Transverse colon (tissue), 4 donors: ENCODE measurements at places on chromosomes 3 and 15.
A peak's percentile ranks its signal among the peaks of the same experiment; 100 is the strongest.

- DNase-seq, result no peak
These were observed 68.1 kb upstream of the PFN2 start for GRCh38 chr3:150038830-150039229.

- no peak for DNase-seq
These were observed 280.7 kb upstream of the TLE3 start for GRCh38 chr15:70378126-70379031.

DNA sequence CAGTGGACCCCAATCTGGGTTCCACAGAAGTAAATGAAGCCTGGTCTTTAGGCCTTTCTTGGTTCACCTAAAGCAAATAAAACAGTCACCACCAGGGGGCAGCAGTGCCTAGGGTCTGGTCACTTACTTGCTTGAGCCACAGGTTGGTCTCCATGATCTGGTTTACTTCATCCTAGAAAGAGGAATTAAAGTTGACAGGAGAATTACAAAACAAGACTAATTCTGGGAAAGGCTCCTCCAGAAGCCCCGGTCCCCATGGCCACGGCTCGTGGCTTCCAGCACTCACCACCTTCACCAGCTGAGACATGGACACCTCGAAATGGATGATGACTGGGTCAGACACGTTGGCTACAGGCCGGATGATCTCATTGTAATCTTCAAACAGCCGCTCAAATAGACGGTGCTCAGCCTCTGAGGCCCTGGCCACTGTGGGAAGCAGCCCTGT is 2.3 kb downstream of the CHRNA3 start:
- DNase-seq, result peak; percentile 89

GRCh38 chr3:124916837-124917409 is 17.6 kb downstream of the MUC13 start:
- no peak for DNase-seq

GRCh38 chr3:187906920-187907319 is 161.7 kb upstream of the BCL6 start:
- DNase-seq, result no peak

GRCh38 chr3:171556574-171557145 is 96.5 kb upstream of the TNIK start:
- no peak for DNase-seq

- DNase-seq, result no peak
These were observed 9.7 kb upstream of the SLC28A2 start for GRCh38 chr15:45242289-45242688.

GRCh38 chr3:172106037-172106954 is 66.9 kb downstream of the FNDC3B start:
- DNase-seq, result no peak

- DNase-seq, result peak; percentile 74
These were observed 187.9 kb downstream of the OPA1 start for GRCh38 chr3:193780810-193781478.

GRCh38 chr3:104635872-104636580 is 730.7 kb upstream of the ALCAM start:
- no peak for DNase-seq

GRCh38 chr3:193572426-193572908 is 17.8 kb upstream of the ATP13A4 start:
- DNase-seq, result peak; percentile 58

- DNase-seq, result peak; percentile 45
These were observed 18.5 kb downstream of the SNUPN start for GRCh38 chr15:75606711-75607699.

DNA sequence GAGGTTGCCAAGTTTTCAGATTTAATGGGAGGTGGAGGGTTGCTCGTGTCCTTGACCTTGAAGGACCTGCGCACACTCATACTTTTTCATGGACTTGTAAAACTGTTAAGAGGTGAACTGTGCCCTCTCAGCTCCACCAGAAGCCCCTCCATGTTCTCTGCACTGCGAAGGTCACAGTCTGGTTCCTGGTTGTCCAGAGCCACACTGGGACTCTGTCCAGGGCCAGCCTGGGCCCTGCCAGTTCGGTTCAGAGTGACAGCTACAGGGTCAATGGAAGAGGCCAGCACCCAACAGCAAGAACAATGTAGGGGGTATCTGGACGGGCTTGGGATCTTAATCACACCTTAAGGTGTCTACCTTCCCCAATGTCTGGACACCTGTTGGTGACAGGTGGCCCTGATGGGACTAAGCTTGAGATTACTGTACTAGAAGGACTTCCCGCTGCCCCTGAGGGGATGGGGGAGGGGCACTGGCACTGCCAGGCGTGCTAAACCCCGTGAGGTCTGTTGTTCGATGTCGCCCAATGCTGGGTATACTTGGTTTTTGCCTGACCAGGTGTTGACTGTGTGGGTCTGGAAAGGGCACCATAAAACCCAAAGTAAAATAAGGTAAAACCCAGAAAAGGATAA is 34.7 kb downstream of the GRK7 start:
- DNase-seq, result no peak

DNA sequence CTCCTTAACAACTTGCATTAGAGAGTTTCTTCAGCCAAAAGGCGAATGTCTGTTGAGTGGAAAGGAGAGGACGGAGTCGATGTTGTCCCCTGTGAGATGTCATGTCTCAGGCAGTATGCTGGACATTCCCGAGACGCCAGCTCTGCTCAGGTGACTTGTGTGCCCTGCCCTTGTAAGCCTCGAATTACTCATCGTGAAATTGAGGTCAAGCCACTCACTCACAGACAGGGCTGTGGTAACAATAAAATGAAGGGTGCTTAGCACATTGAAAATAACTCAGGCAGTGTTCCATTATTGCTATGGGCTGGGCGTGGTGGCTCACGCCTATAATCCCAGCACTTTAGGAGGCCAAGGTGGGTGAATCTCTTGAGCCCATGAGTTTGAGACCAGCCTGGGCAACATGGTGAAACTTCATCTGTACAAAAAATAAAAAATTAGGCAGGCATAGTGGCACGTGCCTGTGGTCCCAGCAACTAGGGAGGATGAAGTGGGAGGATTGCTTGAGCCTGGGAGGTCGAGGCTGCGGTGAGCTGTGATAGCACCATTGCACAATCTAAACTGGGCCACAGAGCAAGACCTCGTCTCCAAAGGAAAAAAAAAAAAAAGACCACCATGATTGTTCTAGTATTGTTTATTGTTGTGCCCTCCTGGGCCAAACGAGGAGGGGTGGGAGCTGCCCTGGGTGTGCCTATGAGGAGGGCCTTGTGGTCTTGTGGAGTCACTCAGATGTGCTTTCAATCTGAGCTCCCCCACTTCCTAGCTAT is 214.4 kb downstream of the THSD4 start:
- DNase-seq, result peak; percentile 75

GRCh38 chr3:170679190-170679589 is 93.3 kb upstream of the SLC7A14 start:
- no peak for DNase-seq

DNA sequence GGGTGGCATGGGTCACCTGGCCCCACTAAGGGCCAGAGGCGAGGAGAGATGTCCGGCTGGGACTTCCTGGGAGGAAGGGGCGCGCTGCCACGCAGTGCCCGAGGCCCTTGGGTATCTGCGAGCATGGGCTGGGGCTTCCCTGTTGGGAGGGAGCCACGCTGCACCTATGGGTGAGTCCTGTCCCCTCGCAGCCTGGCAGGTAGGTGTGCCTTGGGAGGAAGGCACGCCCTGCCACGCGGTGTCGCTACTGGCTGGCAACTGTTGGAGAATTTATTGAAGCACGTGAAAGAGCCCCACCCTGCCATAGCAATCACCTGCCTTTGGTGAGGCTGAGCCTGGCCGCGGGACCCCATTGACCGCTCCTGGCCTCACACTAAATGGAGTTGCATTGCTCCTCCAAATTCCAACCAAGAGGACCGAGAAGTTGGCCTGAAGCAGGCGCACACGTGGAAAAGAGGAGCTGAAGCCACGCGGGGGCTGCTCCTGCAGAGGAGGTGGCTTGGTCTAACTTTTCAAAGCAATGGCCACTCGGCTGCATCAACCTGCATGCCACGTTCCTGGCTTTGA is 134.2 kb downstream of the TJP1 start:
- DNase-seq, result peak; percentile 93
